ENCODE measurements at places on chromosomes 16 and 17.
A peak's percentile ranks its signal among the peaks of the same experiment; 100 is the strongest.

DNA sequence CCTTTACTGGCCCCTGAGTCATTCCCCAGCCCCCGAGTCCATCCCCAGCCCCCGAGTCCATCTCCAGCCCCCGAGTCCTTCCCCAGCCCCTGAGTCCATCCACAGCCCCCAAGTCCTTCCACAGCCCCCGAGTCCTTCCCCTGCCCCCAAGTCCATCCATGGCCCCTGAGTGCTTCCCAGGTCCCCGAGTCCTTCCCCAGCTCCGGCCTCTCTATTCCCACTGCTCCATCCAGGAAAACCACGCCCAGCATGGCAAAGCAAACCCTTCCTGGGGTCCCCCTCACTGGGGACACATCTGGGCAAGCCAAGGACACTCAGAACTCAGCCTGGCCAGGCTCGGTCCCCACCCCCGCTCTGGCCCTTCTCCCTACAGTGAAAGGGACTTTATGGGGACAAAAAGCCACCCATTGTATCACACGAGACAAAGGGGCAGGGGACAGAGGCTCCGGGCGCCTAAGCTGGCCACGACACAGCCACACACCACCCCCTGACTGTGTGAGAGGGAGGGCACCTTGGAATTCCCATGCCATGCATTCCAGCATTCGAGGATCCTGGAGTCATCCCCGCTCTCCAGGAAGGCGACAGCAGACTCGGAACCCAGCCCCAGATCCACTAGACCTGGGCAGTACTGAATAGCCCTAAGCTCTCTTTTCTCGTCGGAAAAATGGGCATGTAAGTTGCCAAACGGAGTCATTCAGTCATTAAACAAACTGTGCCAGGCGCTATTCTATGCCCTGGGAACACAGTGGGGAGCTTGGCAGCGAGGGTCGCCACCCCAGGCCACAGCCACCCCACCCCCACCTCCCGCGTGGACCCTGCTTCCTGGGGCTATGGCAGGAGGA, 14.0 kb downstream of the PLLP start:
- no peak for DNase-seq

- DNase-seq: no peak
Observed at GRCh38 chr16:28984619-28985135, at the start of gene LAT. TSS of gene LAT (plus strand) at chr16:28985052. CDS start at chr16:28985418, 366 bp downstream.

- no peak for DNase-seq
Observed at GRCh38 chr17:77476006-77476405, 335.2 kb downstream of the SEC14L1 start.

- no peak for DNase-seq
Observed at GRCh38 chr16:20910781-20911321, 10.3 kb downstream of the LYRM1 start.

- DNase-seq: no peak
Observed at GRCh38 chr17:72361892-72362291, 241.1 kb downstream of the SOX9 start.

GRCh38 chr17:8222380-8222629, 11.9 kb upstream of the AURKB start:
- no peak for DNase-seq

GRCh38 chr17:51371732-51372151, 111.4 kb downstream of the UTP18 start:
- DNase-seq: peak; percentile 49

GRCh38 chr17:6157716-6158115, 87.5 kb downstream of the WSCD1 start:
- no peak for DNase-seq

- no peak for DNase-seq
Observed at GRCh38 chr17:49603720-49604119, 28.0 kb downstream of the NXPH3 start.

- no peak for DNase-seq
Observed at GRCh38 chr17:40355123-40355803, 9.3 kb downstream of the GJD3 start.

DNA sequence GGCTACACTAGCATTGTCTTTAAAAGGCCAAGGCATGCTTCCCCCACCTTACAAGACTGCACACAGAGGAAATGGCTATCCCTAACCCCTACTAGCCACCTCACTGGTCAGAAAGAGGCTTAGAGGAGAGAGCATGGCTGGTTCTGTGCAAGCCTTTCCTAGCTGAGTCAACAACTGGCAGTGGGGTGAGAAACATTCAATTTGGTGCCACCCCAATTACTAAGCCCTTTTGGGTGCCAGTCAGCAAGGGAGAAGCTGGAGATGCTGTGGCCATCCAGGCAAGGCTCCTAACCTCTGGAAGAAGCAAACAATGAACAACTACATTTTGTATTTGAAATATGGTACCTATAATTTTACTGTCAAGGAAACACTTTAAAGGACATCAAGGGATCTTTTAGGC, 4.7 kb upstream of the KAT7 start:
- no peak for DNase-seq

DNA sequence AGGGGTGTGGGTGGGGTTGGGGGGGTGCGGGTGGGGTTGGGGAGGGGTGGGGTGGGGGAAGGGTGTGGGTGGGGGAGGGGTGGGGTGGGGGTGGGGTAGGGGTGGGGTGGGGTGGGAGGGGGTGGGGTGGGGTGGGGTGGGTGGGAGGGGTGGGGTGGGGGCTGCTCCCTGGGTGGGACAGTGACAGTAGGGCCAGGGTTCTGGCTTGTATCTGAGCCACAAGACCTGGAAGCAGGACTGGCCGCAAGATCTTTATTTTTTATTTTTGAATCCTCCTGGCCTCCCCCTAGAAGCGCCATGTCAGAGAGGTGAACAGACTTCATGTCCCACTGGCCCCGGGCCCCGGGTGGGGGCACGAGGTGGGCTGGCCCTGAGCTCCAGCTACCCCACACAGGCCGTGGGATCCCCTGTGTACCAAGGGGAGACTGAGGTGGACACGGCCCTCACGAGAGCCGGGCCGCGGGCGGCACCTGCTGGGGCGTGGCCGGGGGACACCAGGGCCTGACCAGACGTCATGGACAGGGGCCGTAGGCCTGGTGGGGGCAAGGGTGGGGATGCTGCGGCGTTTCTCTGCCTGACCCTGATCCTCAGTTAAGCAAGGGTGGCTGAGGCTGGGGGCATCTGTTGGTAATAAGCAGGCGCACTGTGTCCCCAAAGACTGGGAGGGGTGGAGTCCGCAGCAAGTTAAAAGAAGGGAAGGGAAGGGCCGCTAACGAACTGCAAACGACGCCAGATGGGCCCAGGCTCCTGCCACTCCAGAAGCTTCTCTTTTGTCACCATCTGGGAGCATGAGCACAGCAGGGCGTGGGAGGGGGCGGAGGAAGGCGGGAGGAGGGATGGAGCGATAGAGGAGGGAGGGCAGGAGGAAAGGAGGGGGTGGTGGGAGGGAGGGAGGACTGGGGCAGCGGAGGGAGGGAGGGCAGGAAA, 22.3 kb upstream of the PABPN1L start:
- no peak for DNase-seq

DNA sequence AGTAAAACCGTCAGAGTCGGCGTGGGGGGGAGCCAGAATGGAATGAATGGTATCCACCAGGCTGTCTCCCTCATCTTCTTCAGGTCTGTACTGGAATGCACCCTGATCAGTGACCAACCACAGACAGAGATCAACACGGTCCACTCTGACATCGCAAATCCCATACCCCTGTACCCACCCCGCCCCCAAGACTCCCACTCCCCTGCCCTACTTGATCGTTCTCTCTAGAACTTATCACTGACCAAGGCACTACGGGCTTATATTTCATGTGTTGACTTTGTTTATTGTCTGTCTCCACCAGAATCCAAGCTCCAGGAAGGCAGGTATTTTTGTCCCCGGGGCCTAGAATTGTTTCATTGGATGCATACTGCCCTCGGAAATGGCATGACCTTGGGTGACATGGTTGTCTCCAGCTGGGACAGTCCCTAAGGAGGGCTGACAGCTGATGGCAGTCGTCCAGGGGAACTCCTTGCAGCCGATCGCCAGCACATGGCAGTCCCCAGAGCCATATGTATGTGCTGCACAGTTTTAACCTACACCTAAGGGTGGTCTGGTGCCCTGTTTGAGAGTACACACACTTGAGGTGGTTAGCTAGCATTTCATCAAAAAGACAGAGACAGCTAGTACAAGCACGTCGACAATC, 526 bp upstream of the MFSD6L start:
- DNase-seq: no peak

GRCh38 chr16:67349172-67349571, 22.6 kb downstream of the LRRC36 start:
- peak; percentile 17 for DNase-seq
